Activated naive CD8-positive, alpha-beta T cell treated with anti-CD3 and anti-CD28 coated beads, Interleukin-2, amount 10 ng/mL, durations not matched to agents 7 days and 5 days (primary cell): ENCODE measurements at places on chromosomes 1 and 21. TPM values are rescaled to one million over a fixed set of nuclear protein-coding genes. Genes with fewer than 3 reads are reported as not detected.

DNA sequence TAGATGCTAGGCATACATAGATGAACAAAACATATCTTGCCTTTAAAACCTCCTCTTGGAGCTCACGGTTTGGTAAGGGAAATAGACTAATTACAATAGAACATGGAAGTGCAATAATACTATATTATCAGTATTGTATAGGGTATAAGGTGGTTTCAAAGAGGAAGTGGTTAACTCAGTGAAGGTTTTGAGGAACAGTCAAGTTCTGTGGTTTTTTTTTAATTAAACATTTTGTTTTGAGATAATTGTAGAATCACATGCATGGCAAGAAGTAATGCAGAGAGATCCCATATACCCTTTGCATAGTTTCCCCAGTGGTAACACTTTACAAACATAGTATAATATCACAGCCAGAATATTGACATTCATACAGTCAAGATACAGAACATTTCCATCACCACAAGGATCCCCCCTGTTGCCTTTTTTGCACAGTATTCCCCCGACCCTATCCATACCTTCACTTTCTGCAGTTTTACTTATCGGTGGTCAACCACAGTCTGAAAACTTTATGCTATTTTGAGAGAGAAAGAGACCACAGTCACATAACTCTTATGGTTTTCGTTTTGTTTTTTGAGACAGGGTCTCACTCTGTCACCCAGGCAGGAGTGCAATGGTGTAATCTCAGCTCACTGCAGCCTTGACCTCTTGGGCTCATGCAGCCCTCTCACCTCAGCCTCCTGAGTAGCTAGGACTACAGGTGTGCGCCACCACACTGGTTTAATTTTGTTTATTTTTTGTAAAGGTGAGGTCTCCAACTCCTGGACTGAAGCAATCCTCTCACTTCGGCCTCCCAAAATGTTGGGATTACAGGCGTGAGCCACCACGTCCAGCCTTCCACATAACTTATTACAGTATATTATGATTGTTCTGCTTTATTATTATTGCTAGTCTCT, 60.5 kb upstream of the KIAA1614 start:
- DNase-seq = no peak
- peaks cover 24% of the 10 kb centered on the region for H3K4me1 ChIP-seq
- H3K4me3 ChIP-seq = peak overlapping the region; percentile 20
- no peaks in the 10 kb centered on the region for H3K27me3 ChIP-seq
- no peak overlapping the region for H3K27ac ChIP-seq

AVPR1B gene
- not detected for total RNA-seq

DNA sequence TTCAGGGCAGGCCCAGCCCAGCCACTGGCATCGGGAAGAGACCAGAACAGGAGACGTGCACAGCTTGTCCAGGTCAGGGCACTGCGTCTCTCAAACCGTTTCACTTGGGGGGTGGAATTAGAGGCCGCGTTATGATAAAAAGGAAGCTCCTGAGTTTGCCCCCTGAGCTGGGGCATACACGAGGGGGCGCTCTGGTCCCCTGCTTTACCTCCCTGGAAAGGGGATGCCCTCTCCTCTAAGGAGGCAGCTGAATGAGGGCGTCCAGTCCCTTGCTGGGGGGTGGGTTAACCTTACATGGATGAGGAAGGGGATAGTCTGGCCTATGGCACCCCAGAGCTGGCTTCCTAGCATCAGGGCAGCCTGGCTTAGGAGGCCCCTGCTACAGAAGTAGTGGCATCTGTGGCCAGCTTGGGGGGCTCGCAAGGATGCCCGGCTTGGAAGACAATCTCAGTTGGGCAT, 2.3 kb downstream of the MYOG start:
- H3K27ac ChIP-seq = no peak overlapping the region
- no peak for DNase-seq
- peaks cover 2% of the 10 kb centered on the region for H3K36me3 ChIP-seq
- H3K4me3 ChIP-seq = no peak overlapping the region

DNA sequence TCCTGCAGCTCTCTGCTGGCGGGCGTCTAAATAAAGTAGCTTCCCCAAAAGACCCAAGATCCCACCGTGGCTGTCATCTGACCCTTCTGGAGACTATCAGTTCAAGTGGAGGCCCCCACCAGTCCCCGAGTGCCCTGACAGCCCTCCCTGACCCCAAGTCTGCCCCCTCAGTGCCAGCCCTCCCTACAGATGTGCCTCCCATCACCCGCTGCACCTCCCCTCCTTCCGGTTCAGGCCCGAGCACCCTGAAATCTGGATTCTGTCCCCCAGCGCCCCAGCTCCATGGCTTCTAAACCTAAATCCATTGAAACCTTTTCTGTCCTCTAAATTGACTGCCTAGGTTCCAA, 595 bp downstream of the IL10RB start:
- H3K36me3 ChIP-seq = peaks cover 40% of the 10 kb centered on the region
- peak overlapping the region; percentile 88 for H3K27ac ChIP-seq
- no peak for DNase-seq

- H3K4me1 ChIP-seq = no peaks in the 10 kb centered on the region
- DNase-seq = no peak
- peaks cover 6% of the 10 kb centered on the region for H3K27me3 ChIP-seq
- H3K4me3 ChIP-seq = no peak overlapping the region
- no peak overlapping the region for H3K27ac ChIP-seq
Measured at GRCh38 chr21:31480228-31480627, 136.2 kb upstream of the TIAM1 start.

DNA sequence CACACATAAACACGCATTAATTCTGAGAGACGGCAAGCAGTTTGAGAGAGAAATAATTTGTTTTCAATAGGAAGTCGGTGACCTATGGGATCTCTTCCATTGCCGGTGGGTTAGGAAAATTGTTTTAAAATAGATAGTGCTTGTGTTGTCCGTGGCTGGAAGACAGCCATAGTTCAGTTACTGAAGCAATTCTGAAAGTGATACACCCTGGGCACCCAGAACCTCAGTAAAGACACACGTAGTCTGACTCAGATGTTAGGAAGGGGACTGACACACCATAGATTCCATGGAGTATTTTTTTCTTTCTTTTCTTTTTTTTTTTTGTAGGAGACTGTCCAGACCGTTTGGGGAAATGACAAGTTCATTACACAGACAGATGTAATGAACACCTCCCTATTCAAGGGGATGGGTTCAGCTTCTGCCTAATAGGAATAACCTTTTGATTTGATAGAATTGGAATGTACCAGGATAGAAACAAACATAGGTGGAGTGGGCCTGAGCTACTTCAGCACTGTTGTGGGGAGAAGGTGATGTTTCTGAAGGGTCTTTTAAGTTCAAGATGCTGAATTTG, 1.6 kb downstream of the C1orf21 start:
- peaks cover 70% of the 10 kb centered on the region for H3K27me3 ChIP-seq
- peak overlapping the region; percentile 82 for H3K4me3 ChIP-seq
- no peak overlapping the region for H3K27ac ChIP-seq
- H3K36me3 ChIP-seq = no peaks in the 10 kb centered on the region
- H3K4me1 ChIP-seq = peaks cover 10% of the 10 kb centered on the region

- H3K4me3 ChIP-seq = no peak overlapping the region
- peaks cover 73% of the 10 kb centered on the region for H3K36me3 ChIP-seq
- DNase-seq = no peak
- no peak overlapping the region for H3K27ac ChIP-seq
- H3K27me3 ChIP-seq = no peaks in the 10 kb centered on the region
Measured at GRCh38 chr1:234276151-234276788, 97.0 kb upstream of the COA6 start.

DNA sequence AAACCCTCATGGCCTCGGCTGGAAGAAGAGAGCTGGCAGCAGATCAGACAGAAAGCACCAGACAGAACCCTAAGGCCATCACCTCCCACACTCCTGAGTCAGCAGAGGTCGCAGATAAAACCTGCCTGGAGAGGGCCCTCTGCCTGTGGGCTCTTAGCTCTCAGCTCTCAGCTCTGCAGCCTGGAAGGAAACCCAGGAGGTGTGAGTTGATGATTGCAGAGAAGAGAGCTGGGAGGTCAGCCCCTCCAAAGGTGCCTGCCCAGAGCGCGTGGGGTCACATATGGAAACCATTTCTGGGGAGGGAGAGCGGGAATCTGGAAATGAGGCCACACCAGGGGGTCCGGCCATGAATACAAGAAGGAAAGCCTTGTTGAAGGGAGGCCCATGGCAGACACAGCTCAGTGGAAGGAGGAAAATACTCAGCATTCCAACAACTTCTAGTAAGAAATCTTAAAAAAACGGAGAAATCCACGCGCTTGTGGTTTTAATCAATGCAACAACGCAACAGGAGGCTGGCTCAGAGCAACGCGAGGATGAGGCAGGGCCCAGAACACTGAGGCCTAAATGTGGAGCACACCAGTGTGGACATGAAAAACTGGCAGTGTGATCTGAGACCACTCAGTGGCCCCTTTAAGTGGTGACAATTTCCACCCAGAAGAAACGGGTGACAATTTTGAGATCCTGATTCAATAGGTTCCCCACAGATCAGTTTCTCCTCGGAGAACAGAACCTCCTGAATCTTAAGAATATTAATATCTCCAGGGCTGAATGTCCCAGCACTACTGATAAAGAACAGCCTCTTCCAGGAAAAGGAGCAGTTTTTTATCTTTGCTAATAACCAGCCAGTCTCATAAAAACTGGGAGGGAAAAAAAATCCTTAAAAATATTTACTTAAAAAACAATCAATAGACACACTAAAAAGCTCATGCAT, 45.7 kb downstream of the PSMG1 start:
- no peak overlapping the region for H3K4me3 ChIP-seq
- H3K27ac ChIP-seq = no peak overlapping the region
- no peaks in the 10 kb centered on the region for H3K36me3 ChIP-seq
- no peak for DNase-seq
- no peaks in the 10 kb centered on the region for H3K4me1 ChIP-seq
